CD4-positive, alpha-beta T cell (primary cell): ENCODE measurements at places on chromosomes 2 and 18.

GRCh38 chr18:41989508-41989907 is 34.5 kb downstream of the PIK3C3 start:
- peaks cover 48% of the 10 kb centered on the region for H3K36me3 ChIP-seq

GRCh38 chr2:237091779-237092436 is 6.2 kb downstream of the COPS8 start:
- DNase-seq = no peak
- peaks cover 67% of the 10 kb centered on the region for H3K36me3 ChIP-seq
- H3K4me3 ChIP-seq = no peak overlapping the region
- peaks cover 4% of the 10 kb centered on the region for H3K4me1 ChIP-seq
- H3K27me3 ChIP-seq = no peaks in the 10 kb centered on the region

GRCh38 chr2:169323841-169324240 is 38.5 kb downstream of the LRP2 start:
- no peaks in the 10 kb centered on the region for H3K36me3 ChIP-seq
- H3K4me3 ChIP-seq = no peak overlapping the region
- no peak for DNase-seq
- no peaks in the 10 kb centered on the region for H3K4me1 ChIP-seq
- H3K27ac ChIP-seq = no peak overlapping the region

GRCh38 chr2:88049622-88050021 is 6.0 kb downstream of the KRCC1 start:
- no peak for DNase-seq
- no peaks in the 10 kb centered on the region for H3K27me3 ChIP-seq
- H3K27ac ChIP-seq = no peak overlapping the region
- no peak overlapping the region for H3K4me3 ChIP-seq
- peaks cover 7% of the 10 kb centered on the region for H3K4me1 ChIP-seq
- peaks cover 2% of the 10 kb centered on the region for H3K36me3 ChIP-seq
